Hair follicular keratinocyte (primary cell): ENCODE measurements at places on chromosomes 4 and X. TPM values are rescaled to one million over a fixed set of nuclear protein-coding genes. Genes with fewer than 3 reads are reported as not detected.

Gene MAOB
- not detected in 2 replicates for total RNA-seq

Gene PCDH18
- total RNA-seq: under 0.01 and 0.42 TPM in 2 replicates

Gene CXXC4
- total RNA-seq: not detected in 2 replicates

Gene EREG
- total RNA-seq: 77.0 and 84.1 TPM in 2 replicates

Gene GUCY1B1
- total RNA-seq: 0.23 and 0.84 TPM in 2 replicates

Gene ADH1B
- total RNA-seq: not detected in 2 replicates
